Karpas-422 (cell line): ENCODE measurements at places on chromosomes 4 and X. TPM values are rescaled to one million over a fixed set of nuclear protein-coding genes. Genes with fewer than 3 reads are reported as not detected.

GRCh38 chrX:22033818-22034217 is 1.7 kb downstream of the PHEX start:
- no peaks in the 10 kb centered on the region for H3K4me1 ChIP-seq
- H3K4me3 ChIP-seq: no peak overlapping the region
- DNase-seq: no peak
- no peaks in the 10 kb centered on the region for H3K27me3 ChIP-seq
- no peak overlapping the region for H3K27ac ChIP-seq

TMPRSS11D gene
- not detected in 2 replicates for total RNA-seq

SRPK3 gene
- total RNA-seq: not detected in 2 replicates

- H3K27ac ChIP-seq: no peak overlapping the region
- no peak for DNase-seq
- H3K27me3 ChIP-seq: no peaks in the 10 kb centered on the region
- no peaks in the 10 kb centered on the region for H3K36me3 ChIP-seq
Measured at GRCh38 chr4:25955705-25956104, 41.7 kb downstream of the SMIM20 start.

MAGEA6 gene
- total RNA-seq: 1.6 TPM in 1 of 2 replicates, not detected in the other

INTU gene
- total RNA-seq: under 0.01 TPM in 1 of 2 replicates, not detected in the other

STK26 gene
- total RNA-seq: 34.3 and 49.5 TPM in 2 replicates

DNA sequence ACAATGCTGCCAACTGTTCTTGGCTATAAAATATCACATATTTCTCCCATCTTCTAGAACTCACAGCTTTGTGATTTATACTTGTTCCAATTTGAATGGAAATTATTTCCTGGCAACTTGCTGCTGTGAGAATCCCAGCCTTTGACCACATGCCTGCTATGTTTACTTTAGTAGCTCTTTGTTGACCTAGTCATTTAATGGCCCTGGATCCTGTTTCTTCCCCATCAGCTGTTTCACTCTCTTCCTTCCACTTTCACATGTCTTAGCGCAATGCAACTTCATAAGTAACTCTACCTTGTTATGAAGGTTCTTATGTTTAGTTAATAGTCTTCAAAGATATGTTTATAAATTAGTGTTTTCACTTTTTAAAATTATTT is 1973.6 kb upstream of the AGA start:
- no peaks in the 10 kb centered on the region for H3K27me3 ChIP-seq
- H3K27ac ChIP-seq: no peak overlapping the region
- no peak for DNase-seq
- H3K36me3 ChIP-seq: no peaks in the 10 kb centered on the region
- no peak overlapping the region for H3K4me3 ChIP-seq
- H3K4me1 ChIP-seq: no peaks in the 10 kb centered on the region

DNA sequence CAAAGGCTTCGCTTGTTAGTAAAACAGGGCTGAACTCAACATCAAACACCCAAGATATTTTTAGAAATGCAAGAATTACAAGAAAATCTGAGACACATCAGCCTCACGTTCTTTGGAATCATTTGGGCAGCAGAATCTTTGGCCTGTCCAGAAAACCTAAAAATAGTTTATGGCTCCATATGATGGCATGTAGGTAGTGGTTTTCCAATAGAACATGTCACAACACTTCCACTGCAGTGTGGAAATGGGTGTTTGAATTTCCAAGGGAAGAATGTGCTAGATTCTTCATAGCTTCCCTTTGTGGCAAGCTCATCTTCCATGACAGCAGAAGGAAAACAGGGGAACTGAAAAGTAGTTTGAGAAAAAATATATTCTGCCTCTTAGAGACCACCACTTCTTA is 118.8 kb downstream of the ARHGAP6 start:
- no peak overlapping the region for H3K27ac ChIP-seq
- no peaks in the 10 kb centered on the region for H3K36me3 ChIP-seq
- H3K27me3 ChIP-seq: no peaks in the 10 kb centered on the region
- H3K4me3 ChIP-seq: no peak overlapping the region
- DNase-seq: no peak

RTL3 gene
- not detected in 2 replicates for total RNA-seq

DNA sequence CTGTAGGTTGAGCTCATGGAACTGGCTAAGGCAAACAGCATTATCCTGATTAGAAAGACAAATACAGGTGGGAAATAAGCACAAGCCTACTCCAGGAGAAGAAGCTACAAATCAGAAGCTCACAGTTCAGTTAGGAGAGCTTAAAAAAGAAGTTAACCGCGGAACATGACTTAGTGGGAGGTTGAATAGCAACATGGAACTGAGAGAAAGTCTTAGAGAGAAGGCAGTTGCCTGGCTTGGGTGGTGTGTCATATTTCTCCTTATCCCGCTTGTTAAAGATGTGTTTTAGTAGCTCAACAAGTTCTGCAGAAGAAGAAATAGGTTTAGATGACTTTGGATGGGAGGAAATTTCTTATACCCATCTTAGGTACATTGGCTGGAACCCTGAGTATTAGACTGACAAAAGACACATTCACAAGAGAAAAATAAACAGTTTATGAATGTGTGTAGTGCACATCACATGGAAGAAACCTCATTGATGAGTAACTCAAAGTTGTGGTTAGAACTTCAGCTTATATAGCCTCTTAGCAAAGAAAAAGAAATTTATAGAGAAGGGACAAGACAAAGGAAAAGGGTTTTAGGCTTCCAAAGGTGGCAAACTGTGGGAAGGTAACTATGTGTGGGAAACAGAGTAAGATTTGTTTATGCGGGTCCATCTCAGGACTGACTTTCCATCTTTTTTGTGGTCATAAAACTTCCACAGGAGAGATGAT is 37.4 kb upstream of the RXFP1 start:
- H3K4me3 ChIP-seq: no peak overlapping the region
- H3K4me1 ChIP-seq: no peaks in the 10 kb centered on the region
- no peak for DNase-seq
- no peak overlapping the region for H3K27ac ChIP-seq
- 0 out of 2 replicates have a peak, but pooled peaks cover 2% of the 10 kb centered on the region for H3K27me3 ChIP-seq

DNA sequence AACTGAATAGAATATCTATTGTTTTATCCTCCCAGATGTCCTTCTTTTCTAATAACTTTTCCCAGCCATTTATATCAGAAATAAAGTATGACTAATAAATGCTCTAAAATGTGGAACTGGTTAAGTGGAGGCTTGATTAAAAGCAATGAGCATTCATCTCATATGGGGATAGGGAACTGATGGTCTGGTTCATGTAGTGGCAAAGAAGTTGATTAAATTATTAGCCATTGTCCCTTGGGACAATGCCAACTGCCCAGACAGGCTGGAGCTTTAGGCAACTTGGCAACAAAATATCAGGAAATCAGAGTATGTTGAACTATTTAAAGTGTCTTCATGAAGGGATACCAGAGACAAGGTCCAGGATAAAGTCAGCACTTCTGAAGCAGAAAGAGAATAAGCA is 24.2 kb downstream of the TRO start:
- H3K27ac ChIP-seq: no peak overlapping the region
- H3K27me3 ChIP-seq: no peaks in the 10 kb centered on the region
- DNase-seq: no peak
- no peak overlapping the region for H3K4me3 ChIP-seq

MAP9 gene
- 16.1 and 57.4 TPM in 2 replicates for total RNA-seq

GRCh38 chr4:145734031-145734430 is 54.1 kb downstream of the C4orf51 start:
- no peaks in the 10 kb centered on the region for H3K27me3 ChIP-seq
- H3K27ac ChIP-seq: no peak overlapping the region
- H3K4me1 ChIP-seq: peaks cover 9% of the 10 kb centered on the region
- no peaks in the 10 kb centered on the region for H3K36me3 ChIP-seq
- no peak for DNase-seq
- H3K4me3 ChIP-seq: no peak overlapping the region

GRCh38 chrX:38803243-38803587 is 2.0 kb downstream of the MID1IP1 start:
- H3K36me3 ChIP-seq: no peaks in the 10 kb centered on the region
- H3K4me3 ChIP-seq: no peak overlapping the region
- H3K27me3 ChIP-seq: no peaks in the 10 kb centered on the region; the same call in 1 of the 2 replicates

- no peaks in the 10 kb centered on the region for H3K27me3 ChIP-seq
- no peak overlapping the region for H3K4me3 ChIP-seq
- H3K27ac ChIP-seq: no peak overlapping the region
- no peaks in the 10 kb centered on the region for H3K4me1 ChIP-seq
- no peak for DNase-seq
Measured at GRCh38 chrX:69082753-69083150, 82.5 kb downstream of the PJA1 start.

TCEAL3 gene
- total RNA-seq: 1.8 and 6.9 TPM in 2 replicates

GRCh38 chr4:54228056-54228527 is 1.0 kb upstream of the PDGFRA start:
- peak overlapping the region; percentile 70 for H3K4me3 ChIP-seq
- no peaks in the 10 kb centered on the region for H3K36me3 ChIP-seq
- H3K27me3 ChIP-seq: no peaks in the 10 kb centered on the region
- DNase-seq: peak; percentile 89
- H3K27ac ChIP-seq: no peak overlapping the region

SSX3 gene
- not detected in 2 replicates for total RNA-seq

GRCh38 chr4:1575418-1576303 is 108.5 kb downstream of the FAM53A start:
- peaks cover 10% of the 10 kb centered on the region for H3K4me1 ChIP-seq
- no peak for DNase-seq
- no peaks in the 10 kb centered on the region for H3K36me3 ChIP-seq
- H3K27me3 ChIP-seq: no peaks in the 10 kb centered on the region

FREM3 gene
- not detected in 2 replicates for total RNA-seq

DNA sequence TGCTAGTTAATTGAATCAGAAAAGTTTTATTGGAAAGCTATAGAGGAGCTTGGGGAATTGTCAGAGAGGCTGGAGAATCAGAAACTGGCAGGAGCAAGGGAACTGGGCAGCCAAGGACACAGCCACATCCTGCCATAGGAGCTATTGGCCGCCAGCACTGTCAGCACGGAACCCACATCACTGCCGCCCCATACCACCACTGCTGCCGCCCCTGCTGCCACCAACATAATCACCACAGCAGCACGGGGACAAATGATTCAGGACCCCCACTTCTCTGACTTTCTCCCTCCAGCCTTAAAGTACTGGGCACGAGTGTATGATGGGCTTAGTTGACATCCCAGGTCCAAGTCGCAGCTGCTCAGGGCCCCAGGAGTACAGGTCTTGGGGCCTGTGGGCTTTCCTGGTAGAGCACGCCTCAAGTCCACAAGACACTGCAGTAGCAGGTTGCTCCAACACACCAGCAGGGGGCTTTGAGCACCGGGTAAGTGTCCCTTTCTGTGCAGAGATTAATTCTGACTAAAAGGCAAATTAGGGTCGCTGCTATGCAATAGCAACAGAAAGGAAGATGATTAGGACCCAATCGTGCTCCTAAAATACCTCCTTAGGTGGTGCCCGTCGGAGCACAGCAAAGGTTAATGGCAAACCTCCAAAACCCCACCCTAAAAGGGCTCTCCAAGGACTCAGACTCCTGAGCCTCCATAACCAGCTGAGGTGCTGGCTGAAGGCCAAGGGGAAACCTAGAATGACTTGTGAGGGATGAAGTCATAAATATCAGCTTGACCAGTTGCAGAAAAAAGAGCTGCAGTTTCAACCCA is 6.9 kb downstream of the PJA1 start:
- no peaks in the 10 kb centered on the region for H3K27me3 ChIP-seq
- no peaks in the 10 kb centered on the region for H3K36me3 ChIP-seq
- H3K4me3 ChIP-seq: no peak overlapping the region
- peaks cover 6% of the 10 kb centered on the region for H3K4me1 ChIP-seq
- peak; percentile 89 for DNase-seq

DNA sequence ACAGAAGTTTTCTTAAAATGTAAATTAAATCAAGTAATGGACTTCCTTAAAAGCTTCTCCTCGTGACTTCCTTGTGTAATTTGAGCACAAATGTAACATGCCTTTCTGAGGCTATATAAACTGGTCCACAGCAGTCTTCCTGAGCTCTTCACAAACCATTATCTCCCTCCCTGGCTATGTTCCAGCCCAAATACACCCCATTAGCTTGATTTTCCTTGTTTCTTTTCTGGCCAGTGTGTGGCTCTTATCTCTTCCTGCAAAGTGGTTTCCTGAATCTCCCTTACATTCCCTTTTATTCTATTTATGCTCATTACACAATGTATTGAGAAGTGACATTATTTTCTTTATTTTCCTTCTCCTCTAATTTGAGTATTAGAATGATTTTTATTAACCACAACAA is 1085.3 kb upstream of the PCDH10 start:
- H3K27me3 ChIP-seq: no peaks in the 10 kb centered on the region
- DNase-seq: no peak
- no peak overlapping the region for H3K27ac ChIP-seq
- no peak overlapping the region for H3K4me3 ChIP-seq
- H3K36me3 ChIP-seq: no peaks in the 10 kb centered on the region
- peaks cover 3% of the 10 kb centered on the region for H3K4me1 ChIP-seq

- no peaks in the 10 kb centered on the region for H3K36me3 ChIP-seq
- no peak overlapping the region for H3K4me3 ChIP-seq
- no peak for DNase-seq
- no peaks in the 10 kb centered on the region for H3K27me3 ChIP-seq
- no peak overlapping the region for H3K27ac ChIP-seq
- peaks cover 22% of the 10 kb centered on the region for H3K4me1 ChIP-seq
Measured at GRCh38 chr4:82711158-82711785, 87.3 kb downstream of the SCD5 start.

CT45A2 gene
- total RNA-seq: not detected in 2 replicates

- no peaks in the 10 kb centered on the region for H3K27me3 ChIP-seq
- no peak overlapping the region for H3K4me3 ChIP-seq
- H3K27ac ChIP-seq: no peak overlapping the region
- H3K36me3 ChIP-seq: no peaks in the 10 kb centered on the region
- no peak for DNase-seq
Measured at GRCh38 chr4:124851741-124852140, 139.2 kb upstream of the ANKRD50 start.

DNA sequence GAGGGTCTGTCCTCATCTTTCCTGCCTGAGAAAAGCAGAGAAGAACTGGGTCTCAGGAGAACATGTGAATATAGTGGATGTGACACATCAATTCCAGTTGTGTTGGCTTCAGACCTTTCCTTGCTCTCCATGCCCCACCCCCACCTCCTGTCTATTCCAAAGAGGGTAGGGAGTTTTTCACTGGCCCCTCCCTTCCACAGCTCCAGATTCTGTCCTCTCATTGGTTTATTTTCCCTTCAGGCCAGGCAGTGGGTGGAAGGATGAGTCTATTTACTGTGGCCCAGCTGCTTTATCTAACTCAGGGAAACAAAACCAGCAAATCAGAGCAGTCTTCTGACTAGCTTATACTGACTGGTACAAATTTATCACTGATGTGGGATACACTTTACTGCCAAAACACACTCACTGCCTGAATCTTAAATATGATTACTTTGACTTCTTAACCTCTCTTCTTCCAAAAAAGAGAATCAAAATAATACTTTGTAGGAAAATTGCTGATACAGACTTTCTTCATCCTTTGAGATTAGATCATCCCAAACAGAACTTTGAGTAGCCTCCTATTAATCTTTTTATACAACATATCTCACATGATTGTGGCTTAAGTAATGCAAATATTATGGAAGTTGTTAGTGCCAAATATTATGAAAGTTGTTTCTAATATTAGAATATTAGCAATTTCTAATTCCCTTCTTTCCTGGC is 221.2 kb downstream of the MID1 start:
- no peaks in the 10 kb centered on the region for H3K36me3 ChIP-seq
- H3K27ac ChIP-seq: no peak overlapping the region
- H3K27me3 ChIP-seq: no peaks in the 10 kb centered on the region
- no peak overlapping the region for H3K4me3 ChIP-seq

- no peaks in the 10 kb centered on the region for H3K36me3 ChIP-seq
- H3K27ac ChIP-seq: no peak overlapping the region
- no peaks in the 10 kb centered on the region for H3K4me1 ChIP-seq
- no peak overlapping the region for H3K4me3 ChIP-seq
- H3K27me3 ChIP-seq: no peaks in the 10 kb centered on the region
- no peak for DNase-seq
Measured at GRCh38 chr4:189278597-189279165, 662.0 kb upstream of the FRG1 start.

GRCh38 chr4:61507091-61507490 is 307.0 kb downstream of the ADGRL3 start:
- H3K27me3 ChIP-seq: no peaks in the 10 kb centered on the region
- no peaks in the 10 kb centered on the region for H3K4me1 ChIP-seq
- H3K36me3 ChIP-seq: no peaks in the 10 kb centered on the region
- DNase-seq: no peak
- H3K4me3 ChIP-seq: no peak overlapping the region
